Dermis microvascular lymphatic vessel endothelial cell (primary cell): ENCODE measurements at places on chromosomes 3 and 15. TPM values are rescaled to one million over a fixed set of nuclear protein-coding genes. Genes with fewer than 3 reads are reported as not detected.

CD276 gene
- total RNA-seq = 33.1 and 51.2 TPM in 2 replicates

MAPK6 gene
- total RNA-seq = 32.7 and 43.6 TPM in 2 replicates

LRRIQ4 gene
- total RNA-seq = under 0.01 TPM in 1 of 2 replicates, not detected in the other

CPLX3 gene
- total RNA-seq = not detected in 2 replicates

SPINK8 gene
- not detected in 2 replicates for total RNA-seq

GOLGA6A gene
- total RNA-seq = not detected in 2 replicates

FOXL2 gene
- under 0.01 TPM in 1 of 2 replicates, not detected in the other for total RNA-seq

CATSPER2 gene
- total RNA-seq = 0.13 and 0.63 TPM in 2 replicates

SLC22A14 gene
- under 0.01 TPM in 1 of 2 replicates, not detected in the other for total RNA-seq

CEMIP gene
- 0.26 and 0.38 TPM in 2 replicates for total RNA-seq

REC114 gene
- total RNA-seq = not detected in 2 replicates

PATL2 gene
- total RNA-seq = under 0.01 and 0.13 TPM in 2 replicates

THRB gene
- under 0.01 and 0.13 TPM in 2 replicates for total RNA-seq

ZKSCAN7 gene
- total RNA-seq = 1.4 and 2.0 TPM in 2 replicates

B3GNT5 gene
- total RNA-seq = 25.2 and 36.5 TPM in 2 replicates

CRYGS gene
- total RNA-seq = 0.77 and 0.89 TPM in 2 replicates
